ENCODE measurements at places on chromosomes 6 and 20.

DNA sequence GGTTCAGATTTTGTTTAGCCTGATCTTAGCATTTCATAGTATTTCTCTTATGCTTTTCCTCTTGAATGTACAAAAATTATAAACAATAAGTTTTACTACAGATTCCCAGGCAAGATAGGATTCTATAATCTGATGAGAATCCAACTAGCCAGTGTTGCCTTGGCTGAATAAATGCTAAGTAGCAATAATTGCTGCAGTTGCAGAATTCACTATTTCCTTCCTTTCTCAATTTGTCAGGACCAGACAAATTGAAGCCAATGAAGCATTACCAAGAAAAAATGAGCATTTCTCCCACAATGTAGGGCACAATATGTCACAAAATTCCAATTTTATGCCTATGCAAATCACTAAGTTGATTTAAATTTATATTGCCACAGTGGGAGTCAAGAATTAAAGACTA is 260.2 kb downstream of the KIF16B start:
- peaks cover 5% of the 10 kb centered on the region for H3K36me3 ChIP-seq
- H3K4me3 ChIP-seq: no peak overlapping the region
- no peaks in the 10 kb centered on the region for H3K4me1 ChIP-seq
- DNase-seq: no peak
- no peak overlapping the region for H3K27ac ChIP-seq

DNA sequence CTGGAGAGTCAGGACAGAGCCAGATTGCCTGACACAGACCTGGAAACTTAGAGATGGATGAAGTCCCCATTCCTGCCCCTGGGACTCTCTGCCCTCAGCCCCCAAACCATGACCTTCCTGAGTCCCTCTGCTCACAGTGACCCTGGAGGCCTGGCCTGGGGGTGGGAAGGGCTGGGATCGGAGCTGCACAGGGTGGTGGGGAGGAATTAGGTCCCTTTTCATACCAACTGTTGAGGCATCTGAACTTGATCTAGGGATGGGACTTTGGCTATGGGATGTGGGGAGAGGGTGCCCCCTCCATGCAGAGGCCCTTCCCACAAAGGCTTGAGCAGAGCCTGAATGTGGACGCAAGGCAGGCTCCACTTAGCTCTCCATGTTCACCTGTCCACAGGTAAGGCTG is 144.1 kb downstream of the MRPL14 start:
- no peaks in the 10 kb centered on the region for H3K36me3 ChIP-seq
- H3K27me3 ChIP-seq: no peaks in the 10 kb centered on the region
- no peak overlapping the region for H3K4me3 ChIP-seq
- DNase-seq: no peak
- no peak overlapping the region for H3K27ac ChIP-seq

- H3K4me1 ChIP-seq: no peaks in the 10 kb centered on the region
- H3K27ac ChIP-seq: no peak overlapping the region
- no peaks in the 10 kb centered on the region for H3K27me3 ChIP-seq
- H3K36me3 ChIP-seq: no peaks in the 10 kb centered on the region
- H3K4me3 ChIP-seq: no peak overlapping the region
- DNase-seq: no peak
Measured at GRCh38 chr6:126170433-126170832, 169.5 kb upstream of the CENPW start.

DNA sequence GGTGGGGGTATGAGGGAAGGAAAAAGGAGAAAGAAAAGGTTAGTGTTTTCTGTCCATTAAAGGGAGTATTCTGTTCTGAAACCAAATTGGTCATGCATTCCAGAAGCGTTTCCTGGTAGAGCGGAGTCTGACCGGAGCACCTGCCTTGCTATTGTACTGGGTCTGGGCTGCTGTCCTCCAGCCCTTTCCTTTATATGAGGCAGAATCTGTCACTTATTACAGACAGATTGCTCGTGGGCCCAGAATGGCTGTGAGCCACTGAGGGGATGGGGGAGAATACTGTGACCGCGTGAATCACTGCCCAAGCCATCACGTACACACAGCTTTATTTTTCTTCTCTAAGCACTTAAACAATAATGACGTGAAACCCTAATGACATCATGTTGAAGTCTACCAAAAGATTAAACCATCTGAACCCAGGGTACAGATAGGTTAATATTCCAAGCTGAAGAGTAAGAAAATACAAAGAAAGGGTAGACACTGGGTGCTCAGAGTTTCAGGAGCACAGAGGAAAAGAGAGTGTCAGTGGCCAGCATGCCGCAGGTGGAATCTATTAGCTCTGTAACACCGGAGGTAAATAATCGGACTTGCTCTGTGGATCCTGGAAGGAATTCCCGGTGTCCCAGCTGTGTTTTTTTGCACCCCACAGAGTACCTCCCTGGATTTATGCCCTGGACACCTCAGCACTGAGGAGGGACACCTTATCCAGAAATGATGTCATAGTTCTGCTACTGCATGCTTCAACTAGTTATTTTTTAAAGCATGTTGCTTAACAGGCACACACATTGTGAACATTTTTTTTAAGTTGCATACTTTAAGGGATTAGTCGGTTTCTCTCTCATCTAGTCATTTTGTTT is 573.3 kb downstream of the PKHD1 start:
- DNase-seq: no peak
- H3K36me3 ChIP-seq: no peaks in the 10 kb centered on the region
- H3K4me1 ChIP-seq: no peaks in the 10 kb centered on the region
- no peak overlapping the region for H3K4me3 ChIP-seq
- H3K27me3 ChIP-seq: no peaks in the 10 kb centered on the region

- H3K4me3 ChIP-seq: peak overlapping the region; percentile 39
- H3K36me3 ChIP-seq: no peaks in the 10 kb centered on the region
- peak overlapping the region; percentile 66 for H3K27ac ChIP-seq
- no peaks in the 10 kb centered on the region for H3K27me3 ChIP-seq
Measured at GRCh38 chr6:107564589-107564951, 74.7 kb downstream of the SOBP start.

DNA sequence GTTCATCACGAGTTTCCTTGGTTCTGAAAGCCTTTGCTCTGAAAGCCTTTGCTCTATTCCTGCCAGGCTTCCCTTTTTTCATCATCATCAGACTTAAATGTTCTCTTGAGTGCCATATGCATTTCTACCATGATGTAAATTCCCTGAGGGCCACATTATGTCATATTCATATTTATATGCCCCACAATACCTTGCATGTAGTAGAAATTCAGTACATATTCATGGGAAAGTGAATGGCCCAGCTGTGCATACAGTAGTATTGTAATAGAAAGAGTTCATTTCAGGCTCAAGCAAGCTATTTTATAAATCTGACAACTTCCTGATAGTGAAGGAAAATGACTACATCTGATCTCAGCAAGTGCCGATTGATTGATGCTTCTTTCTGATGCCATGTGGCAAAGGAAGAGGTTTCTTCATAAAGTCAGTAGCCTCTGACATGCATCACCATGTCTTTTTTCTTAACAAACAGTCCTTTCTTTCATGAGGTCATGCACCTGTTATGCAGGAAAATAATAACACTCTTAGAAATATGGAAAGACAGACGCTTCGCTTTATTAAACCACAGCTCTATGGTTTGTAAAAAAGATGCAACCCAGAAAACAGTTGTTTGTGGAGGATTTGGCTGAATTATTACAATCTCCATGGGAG is 308.7 kb downstream of the SAMD5 start:
- no peak overlapping the region for H3K27ac ChIP-seq
- H3K36me3 ChIP-seq: no peaks in the 10 kb centered on the region
- no peaks in the 10 kb centered on the region for H3K27me3 ChIP-seq
- DNase-seq: no peak

GRCh38 chr20:54726687-54727300 is 251.4 kb downstream of the DOK5 start:
- H3K27me3 ChIP-seq: no peaks in the 10 kb centered on the region
- no peaks in the 10 kb centered on the region for H3K4me1 ChIP-seq
- no peak overlapping the region for H3K27ac ChIP-seq

DNA sequence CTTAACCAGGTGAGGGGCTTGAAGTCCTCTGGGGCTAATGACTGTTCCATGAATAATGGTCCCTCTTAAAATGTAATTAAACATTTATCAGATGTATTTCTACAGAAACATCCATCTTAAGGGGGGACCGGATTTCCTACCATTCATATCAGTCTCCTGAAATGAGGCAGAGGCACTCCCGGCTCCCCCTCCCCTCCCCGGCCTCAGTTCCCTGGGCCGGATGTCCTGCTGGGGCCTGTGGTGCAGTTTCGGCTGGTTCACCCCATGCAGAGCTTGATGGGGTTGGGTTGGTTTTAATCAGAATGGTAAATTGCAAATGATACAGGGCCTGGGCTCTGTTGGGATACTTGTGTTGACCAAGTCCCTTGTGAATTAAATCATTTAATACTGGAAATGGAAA is 349.4 kb downstream of the PREX1 start:
- no peak overlapping the region for H3K27ac ChIP-seq
- no peaks in the 10 kb centered on the region for H3K36me3 ChIP-seq
- no peak overlapping the region for H3K4me3 ChIP-seq
- DNase-seq: no peak
- H3K4me1 ChIP-seq: no peaks in the 10 kb centered on the region

- H3K27me3 ChIP-seq: no peaks in the 10 kb centered on the region
- H3K4me1 ChIP-seq: no peaks in the 10 kb centered on the region
- H3K36me3 ChIP-seq: no peaks in the 10 kb centered on the region
- no peak overlapping the region for H3K27ac ChIP-seq
- H3K4me3 ChIP-seq: no peak overlapping the region
Measured at GRCh38 chr6:100915876-100916275, 34.7 kb upstream of the ASCC3 start.
